ENCODE measurements at places on chromosomes 2 and 18.

GRCh38 chr2:230700447-230700846 lies 12.2 kb upstream of the CAB39 start:
- DNase-seq, result no peak

GRCh38 chr18:8056723-8057122 lies 489.6 kb downstream of the PTPRM start:
- DNase-seq, result no peak

DNA sequence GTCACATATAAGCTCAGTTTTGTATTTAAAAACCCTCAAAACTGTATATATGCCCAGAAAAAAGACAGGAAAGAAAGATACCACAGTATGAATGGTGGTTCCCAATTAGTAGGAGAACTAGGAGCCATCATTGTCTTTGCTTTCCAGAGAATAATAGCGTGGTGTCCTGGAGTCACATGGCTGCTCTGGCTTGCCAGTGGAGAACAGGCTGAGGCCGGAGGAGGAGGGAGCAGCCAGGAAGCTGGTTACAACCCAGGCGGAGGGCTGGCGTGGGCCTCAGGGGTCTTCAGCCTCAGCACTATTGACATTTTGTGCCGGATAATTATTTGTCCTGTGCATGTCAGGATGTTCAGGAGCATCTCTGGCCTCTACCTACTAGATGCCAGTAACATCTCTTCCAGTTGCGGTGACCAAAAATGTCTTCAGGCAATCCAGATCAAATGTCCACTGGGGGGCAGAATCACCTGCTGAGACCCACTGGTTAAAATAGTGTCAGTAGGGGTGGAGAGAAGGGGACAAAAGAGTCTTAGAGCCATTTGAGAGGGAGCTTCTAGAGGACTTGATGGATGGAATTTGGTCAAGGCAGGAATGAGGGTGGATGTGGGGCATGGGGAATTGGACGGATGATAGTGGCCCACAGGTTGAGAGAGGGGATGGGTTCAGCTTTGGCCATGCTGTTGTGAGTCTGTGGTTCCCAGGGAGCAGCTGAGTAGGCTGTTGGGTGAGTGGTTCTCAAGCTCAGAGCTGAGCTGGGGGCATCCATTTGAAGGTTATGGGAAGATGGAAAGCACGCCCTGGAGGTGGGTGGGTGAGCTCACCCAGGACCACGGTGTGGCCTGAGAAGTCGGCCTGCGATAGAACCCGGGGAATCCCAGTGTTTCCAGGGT lies 144.9 kb downstream of the AGAP1 start:
- DNase-seq, result no peak

DNA sequence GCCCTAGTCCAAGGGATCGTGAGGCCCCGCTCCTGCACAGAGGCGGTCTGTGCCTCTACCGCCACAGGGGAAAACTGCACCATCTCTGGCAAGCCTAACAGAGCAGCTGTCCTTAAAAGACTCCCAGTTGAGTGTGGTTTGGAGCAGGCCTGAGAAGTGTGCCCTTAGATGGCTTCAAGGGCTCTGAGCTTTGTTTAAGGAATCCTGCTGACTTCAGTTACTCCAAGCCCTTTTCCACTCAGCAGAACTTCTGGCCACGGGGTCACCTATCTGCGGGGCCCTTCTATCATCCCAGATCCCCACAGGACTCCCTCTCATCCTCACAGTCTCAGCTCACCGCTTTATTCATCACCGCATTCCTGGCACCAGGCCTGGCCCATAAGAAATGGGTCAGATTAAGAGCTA lies 131.5 kb downstream of the CCDC74A start:
- no peak for DNase-seq

DNA sequence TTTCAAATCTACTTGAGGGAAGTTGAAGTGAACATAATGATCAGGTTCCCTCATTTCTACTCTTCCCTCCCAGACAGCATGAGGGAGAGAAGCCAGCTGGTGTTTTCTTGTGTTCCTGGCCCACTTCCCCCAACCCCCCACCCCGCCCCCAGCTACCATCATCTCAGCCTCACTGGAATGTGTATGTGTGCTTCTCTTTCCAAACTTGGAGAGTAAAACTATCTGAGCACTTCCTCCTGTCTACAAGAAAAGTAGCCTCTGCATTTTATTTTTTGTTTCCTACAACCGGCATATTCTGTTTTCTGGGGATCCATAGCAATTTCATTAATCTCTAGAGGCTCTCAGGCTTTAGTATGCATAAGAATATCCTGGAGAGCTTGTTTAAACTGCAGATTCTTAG lies 53.6 kb upstream of the GRHL1 start:
- DNase-seq, result no peak

GRCh38 chr2:144458541-144458940 lies 61.4 kb downstream of the ZEB2 start:
- DNase-seq, result no peak

DNA sequence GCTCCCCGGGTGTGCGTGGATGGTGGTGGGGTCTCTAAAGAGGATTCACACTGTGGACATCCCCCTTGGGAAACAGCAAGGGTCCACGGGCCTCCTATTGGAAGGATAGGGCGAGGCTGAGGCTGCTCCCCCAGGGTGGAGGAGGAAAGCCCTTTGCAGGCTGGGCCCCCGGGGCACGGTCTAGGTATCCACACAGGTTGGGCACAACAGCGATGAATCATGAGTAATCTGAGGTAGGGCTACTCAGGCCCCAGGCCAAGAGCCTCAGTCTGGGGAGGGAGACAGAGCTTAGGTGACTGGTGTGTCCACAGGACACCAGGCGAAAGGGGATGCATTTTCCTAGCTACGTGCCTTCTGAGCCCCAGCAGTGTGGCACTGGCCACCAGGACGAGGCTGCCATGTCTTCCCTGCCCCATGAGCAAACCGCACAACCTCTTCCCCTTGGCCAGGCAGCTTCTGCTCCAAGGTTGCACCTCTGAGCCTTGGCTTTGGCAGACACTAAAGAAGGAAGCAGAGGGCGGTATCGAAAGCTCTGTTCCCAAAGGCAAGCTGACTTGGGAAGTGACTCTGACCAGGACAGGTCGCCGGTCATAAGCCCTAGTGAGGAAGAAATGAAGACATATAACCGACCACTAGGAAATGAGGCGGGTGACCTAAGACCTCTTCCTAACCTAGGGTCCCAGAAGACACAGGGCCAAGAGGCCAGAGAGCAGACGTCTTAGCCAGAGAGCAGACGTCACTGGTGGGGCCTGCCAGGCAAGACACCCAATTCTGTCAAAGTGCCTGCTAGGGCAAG lies 14.6 kb upstream of the SEMA4C start:
- no peak for DNase-seq

DNA sequence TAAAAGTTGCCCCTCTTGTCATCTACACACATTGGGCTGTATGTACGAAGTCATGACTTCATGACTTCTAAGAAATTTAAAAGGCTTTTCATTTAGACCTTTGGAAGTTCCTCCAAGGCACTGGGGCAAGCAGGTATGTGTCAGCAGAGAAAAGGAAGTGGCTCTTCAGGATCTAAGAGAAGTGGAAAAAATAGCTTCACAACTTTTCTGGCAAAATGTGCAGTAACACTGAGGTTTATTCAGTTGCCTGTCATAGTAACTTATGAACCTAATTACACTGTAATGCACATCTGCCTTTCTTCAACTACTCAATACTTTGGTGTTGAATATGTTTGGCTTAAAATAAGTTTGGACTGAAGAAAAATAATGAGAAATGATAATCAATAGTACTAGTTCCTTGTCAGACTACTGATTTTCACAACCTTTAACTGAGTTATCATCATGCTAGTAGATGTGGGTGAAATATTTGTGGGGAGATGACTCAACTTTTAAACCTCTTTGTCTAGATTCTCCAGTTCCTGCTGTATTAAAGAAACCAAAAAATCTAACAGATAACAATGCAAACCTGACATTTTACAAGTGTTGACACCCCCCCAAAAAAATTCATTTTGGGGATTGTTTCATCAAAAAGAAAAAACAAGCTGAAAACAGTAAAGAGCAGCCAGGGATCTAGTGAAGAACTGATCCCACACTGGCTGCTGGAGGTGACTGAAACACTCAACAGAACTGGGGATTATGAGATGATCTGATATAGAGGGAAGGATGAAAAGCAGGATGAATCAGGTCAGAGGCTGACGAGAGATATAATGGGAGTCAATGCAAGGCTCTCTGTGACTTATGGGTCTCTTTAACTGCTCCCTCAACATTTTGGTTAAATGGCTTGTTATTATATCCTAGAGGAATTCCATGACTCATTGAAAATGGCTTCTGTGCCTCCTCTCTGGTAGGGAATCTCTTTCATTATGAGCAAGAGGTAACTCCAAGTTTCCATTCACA lies 84.6 kb downstream of the COLEC12 start:
- DNase-seq, result no peak

GRCh38 chr18:57077786-57078552 lies 68.9 kb upstream of the BOD1L2 start:
- DNase-seq, result no peak

DNA sequence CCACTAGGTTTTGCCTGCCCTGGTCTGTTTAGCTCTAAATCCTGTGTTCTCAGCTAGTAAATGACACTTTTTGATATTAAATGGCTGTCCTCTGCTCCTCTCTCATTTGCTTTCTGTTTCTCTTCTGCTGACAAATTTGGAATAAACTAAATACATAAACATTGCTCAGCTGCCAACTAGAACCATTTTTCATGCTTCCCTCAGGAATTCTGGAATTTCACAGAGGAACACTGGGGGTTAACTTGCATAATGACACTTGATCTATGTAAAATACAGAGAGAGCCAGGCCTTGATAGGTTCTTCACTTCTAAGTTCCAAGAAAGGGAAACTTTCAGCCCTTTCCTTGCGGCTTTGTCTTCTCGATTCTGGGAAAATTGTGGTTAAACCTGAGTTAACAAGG lies 450.6 kb upstream of the ST6GAL2 start:
- DNase-seq, result no peak

DNA sequence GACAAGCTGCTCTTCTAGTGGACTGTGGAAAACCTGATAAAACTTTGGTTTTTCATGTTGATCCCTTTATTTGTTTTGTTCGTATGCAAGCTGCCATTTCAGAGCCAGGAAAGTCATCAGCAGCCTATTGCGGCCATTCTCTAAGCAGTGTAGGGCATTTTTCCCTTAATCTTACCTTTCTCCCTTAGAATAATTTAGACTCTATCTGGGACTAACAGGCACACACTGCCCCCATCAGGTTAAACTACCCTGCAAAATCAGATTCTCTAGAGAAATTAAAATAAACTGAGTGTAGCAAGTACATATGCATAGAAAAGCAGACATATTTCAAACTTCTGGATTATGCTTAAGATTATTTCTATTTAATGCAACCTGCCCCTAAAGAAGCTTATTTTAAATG lies 347.5 kb downstream of the METTL4 start:
- no peak for DNase-seq

- DNase-seq, result no peak
Observed at GRCh38 chr18:27712066-27712465, 464.9 kb downstream of the CDH2 start.

DNA sequence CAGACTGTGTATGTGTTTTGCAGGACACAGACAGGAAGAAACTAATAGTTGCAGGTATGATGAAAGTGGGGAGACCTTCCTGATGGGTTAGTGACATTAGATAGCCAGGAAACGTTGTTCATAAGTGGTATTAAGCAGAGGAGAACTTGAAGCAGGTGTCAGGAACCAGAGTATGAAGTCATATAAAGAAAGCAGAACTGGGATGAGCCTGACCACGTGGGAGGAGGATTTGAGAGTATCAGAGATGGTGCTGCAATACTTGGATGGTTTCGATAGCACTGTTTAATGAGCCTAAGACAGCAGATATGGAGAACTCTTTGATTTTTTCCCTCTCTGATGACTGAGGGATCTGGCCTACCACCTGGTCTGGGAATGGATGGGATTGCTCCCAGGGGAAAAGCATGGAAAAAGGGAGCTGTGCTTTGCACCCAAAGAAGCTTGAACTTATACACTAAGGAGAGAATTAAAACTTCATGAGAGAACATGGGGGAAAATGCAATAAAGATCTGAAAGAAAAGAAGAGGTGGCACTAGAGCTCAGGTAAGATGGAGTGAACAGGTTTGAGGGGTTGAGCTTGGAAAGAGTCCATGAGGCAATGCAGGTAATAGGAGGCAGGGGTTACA lies 226.0 kb upstream of the LRRTM1 start:
- no peak for DNase-seq

DNA sequence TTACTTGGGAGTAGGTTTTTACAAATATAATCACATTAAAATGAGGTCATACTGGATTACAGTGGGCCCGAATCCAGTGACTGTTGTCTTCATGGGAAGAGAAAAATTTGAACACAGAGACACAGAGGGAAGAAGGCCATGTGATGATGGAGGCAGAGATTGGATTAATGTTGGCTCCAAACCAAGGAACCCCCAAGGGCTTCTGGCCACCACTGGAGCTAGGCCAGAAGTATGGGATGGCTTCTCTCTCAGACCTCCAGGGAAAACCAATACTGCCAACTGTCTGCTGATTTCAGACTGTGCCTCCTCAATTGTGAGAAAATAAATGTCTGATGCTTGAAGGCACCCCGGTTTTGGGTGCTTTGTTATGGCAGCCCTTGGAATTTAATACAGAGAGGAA lies 76.0 kb downstream of the ALPK2 start:
- DNase-seq, result no peak

DNA sequence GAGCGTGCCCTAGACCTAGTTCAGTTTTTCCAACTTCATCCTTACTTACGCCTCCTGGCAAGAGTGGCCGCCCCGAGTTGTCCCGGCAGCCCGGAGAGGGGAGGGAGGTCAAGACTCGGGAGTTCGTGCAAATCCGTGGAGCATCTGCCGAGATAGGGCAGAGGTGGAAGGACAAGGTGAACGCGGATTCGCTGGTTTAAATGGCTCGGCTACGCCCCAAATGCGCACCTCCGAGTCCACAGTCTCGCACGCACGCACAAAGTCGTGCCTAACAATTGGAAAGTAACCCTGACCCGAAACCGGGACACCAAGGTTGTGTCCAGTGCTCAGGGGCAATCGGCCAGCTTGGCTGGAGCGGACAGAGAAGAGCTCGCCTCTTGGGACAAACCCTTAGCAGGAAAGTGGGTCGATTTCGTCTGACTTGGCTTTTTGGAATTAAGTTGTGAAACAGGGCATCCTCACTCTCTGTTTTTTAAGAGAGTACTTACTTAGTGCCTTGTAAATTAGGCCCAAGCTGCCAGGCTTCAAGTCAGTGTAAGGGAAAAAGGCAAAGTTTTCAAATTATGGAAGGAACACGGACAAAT lies 726 bp upstream of the SS18 start:
- DNase-seq, result peak; percentile 79

DNA sequence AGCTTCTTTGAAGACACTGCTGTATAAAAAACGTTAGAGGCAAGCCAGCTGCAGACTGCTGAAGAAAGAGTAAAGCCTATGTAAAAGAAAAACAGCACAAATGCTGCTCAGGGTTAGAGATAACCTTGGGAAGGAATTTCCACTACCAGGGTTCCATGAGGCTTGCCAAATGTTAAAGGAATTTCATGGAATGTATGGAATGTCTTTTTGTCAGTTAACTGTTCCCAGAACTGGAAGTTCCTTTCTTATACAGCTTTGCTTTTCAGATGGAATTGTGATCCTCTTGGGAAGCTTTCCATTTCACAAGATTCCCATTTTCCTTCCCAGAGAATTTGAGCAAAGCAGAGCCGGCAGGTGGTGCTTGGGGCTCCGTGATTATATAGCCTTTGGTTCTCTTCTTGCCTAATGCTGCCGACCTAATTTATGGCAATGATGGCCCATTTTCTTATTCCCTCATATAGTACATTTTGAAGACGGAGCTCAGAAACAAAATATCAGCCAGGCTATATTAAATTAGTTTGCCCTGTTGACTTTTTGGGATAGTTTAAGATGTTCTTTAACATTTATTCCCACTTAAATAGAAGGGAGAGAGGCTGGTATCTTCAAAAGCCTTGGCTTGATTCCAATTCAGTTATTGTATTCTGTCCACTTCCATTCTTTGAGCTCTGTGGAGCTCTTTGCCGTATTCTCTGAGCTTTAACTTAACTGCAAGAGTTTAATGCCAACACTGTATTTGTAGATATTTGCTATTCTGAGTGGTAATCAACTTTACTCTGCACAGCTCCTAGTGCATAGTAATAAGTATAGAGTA lies 162.3 kb downstream of the PHLPP1 start:
- no peak for DNase-seq

Measured in sciatic nerve (tissue), 2 donors.